GM23248 (cell line): ENCODE measurements at places on chromosomes 2 and 18. TPM values are rescaled to one million over a fixed set of nuclear protein-coding genes. Genes with fewer than 3 reads are reported as not detected.

Gene HADHA
- total RNA-seq: 106 and 121 TPM in 2 replicates

DNA sequence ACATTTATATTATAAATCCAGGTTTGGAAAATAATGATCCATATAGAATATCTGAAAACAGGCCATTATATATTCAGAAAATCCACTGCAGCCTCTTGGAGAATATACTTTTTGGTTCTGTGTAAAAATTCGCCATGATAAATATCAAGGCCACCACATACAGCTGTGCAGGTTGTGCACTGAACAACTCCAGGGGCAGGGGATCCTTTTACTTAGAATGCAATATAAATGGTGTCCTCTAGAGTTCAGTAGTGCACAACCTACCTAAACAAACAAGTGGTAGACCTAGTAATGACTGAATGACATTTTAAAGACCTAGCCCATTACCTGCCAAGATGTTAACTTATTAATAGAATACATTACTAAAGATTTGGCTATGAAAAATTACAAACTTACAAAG is 22.4 kb downstream of the MOGAT1 start:
- peak; percentile 20 for DNase-seq

- peak; percentile 43 for DNase-seq
Observed at GRCh38 chr18:3264362-3264761, 2.4 kb downstream of the MYL12B start.

DNA sequence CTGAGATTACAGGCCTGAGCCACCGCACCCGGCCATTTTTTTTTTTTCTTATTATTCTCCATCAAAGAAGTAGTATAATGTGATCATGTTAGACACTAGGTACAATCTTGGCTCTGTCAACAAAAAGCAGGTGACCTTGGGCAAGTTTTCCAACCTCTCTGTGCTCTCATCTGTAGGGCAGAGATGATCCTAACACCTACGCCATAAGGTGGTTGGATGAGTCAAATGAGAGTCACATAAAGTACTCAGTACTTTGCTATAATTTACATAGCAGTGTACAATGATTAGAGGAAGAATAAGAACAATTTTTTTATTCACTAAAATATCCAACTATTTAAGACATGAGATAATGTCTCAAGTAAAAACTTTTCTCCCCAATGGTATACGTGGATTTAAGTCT is 128.6 kb downstream of the TGIF1 start:
- DNase-seq: no peak

Gene ARHGAP15
- not detected in 2 replicates for total RNA-seq

DNA sequence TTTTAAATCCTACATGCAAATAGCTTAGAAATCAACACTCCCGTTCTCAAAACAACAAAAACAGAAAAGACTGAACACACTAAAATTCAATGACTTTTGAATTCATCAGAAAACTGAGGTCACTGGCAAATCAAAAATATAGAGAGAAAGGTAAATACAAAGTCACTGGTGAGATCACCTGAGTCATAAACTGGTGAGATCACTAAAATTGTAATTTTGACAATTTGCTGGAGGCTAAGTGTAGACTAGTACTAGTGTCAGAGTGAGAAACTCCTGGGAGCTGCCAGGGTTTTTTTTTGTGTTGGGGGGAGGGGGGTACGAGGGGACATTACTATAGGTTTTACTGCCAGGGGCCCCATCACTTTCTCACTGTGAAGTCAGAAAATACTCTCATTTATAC is 1876.0 kb upstream of the CELF4 start:
- DNase-seq: no peak

GRCh38 chr2:85730686-85731230 is 23.0 kb upstream of the ATOH8 start:
- DNase-seq: no peak

DNA sequence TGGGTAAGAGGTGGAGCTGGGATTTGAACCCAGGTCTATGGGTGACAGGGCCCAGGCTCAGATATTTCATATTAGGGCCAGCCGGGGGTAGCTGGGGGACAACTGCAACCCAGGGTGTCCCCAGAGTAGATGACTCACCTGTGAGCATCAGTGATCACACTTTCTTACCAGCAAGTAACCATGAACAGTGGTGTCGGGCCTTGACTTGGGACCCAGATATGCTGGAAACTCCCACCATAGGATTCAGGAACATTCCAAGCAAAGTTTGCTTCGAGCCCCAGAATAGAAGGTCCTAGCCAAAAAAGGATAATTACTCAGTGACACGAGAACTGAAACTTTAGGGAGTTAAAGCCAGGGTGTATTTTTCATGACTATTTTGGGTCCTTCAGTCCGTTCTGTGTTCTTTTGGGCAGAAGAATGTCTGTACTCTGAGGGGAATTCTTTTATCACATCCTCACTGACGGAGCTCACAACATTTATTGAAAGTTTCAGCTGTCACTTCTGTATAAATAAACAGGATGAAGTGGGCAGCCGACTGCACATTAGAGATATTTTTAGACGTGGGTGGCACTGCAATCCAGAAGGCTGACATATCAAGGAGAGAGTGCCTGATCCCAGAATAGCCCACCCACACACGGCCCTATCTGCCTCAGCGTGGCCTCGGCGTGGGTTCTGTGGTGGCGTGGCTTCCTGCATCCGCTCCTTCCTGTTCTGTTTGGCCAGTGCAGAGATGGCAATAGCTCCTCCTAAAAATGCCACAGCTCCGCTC is 45.6 kb downstream of the RAMP1 start:
- peak; percentile 88 for DNase-seq

Gene BUB1
- total RNA-seq: 16.3 and 21.3 TPM in 2 replicates

DNA sequence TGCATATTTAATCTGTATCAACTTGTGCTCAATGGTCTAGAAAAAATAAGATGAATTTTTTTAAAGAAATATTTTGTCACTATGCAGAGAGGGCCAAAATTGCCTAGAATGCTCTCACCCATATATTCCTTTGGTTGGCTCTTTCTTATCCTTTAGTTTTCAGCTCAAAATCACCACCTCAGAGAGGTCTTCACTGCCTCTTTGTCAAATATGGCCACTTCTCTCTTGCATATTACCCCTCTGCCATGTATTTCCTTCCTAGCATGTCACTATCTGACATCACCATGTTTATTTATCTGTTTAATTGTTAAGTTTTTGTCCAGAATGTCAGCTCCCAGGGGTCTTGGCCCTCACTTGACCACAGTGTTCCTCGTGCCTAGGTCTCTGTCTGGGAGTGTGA is 535.2 kb upstream of the CDH2 start:
- DNase-seq: no peak

GRCh38 chr2:239114119-239114581 is 266.3 kb downstream of the TWIST2 start:
- DNase-seq: peak; percentile 37

Gene CRACDL
- not detected in 2 replicates for total RNA-seq

DNA sequence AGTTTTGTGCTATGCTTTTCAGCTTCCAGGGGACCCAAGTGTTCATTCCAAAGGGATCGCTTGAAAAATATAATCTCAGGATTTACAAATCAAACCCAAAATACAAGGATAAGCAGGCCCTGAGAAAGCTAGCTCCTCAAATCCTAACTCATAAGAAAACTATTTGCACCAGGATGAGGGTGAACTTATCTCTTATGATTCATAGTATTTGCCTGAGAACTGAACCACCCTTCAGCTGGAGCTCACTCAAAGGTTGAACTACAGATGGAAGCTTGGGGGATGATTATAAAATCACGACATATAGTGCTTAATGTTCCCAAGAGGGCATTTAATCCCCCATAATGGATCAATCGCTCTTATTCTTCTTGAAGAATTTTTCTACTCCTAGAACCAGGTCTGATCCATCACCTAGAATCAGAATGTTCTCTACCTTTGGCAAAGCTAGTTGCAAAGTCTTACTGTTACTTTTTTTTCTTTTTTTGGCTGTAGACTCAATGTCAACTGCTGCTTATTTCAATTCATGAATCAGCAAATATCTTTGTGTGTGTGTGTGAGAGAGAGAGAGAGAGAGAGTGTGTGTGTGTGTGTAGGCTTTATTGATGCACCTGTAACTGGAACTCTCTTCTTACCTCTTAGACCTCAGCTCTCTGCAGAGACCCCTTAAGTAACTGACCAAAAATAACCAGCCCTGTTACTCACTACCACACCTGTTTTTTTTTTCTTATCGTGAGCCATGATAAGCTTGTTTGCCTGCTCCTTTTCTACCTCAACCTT is 44.8 kb downstream of the ARL4C start:
- DNase-seq: peak; percentile 92

- DNase-seq: no peak
Observed at GRCh38 chr2:126662621-126663020, 6.7 kb downstream of the GYPC start.

Gene SPATA3
- total RNA-seq: not detected in 2 replicates

- no peak for DNase-seq
Observed at GRCh38 chr2:129318581-129319421, 660.7 kb upstream of the RAB6C start.

Gene CCT4
- 126 and 129 TPM in 2 replicates for total RNA-seq

DNA sequence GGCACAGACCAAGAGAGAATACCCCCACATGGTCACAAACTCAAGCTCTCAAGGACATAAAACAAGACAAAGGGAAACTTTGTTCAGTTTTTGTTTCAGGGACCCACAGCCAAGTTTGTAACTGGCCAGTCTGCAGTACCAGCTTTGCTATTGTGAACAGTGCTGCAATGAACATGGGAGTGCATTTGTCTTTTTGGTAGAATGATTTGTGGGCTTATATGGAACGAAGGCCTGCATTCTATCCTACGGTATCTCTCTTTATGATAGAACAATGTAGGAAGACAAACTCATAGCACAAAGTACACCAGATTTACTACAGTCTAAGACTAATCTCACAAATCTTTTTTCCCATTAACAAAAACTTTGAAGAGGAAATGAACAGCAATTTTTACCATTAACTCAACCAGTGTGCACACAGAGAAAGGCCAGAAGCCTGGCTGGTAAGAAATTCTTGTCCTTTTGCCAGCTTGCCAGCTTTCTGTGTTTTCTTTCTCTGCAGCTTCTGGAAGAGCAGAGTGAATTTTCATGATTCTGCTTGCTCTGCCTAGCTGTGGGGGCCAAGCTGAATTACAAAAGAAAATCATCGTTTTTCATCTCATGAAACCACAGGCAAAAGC is 37.1 kb upstream of the FEZ2 start:
- DNase-seq: peak; percentile 34

Gene GALNT5
- 114 and 117 TPM in 2 replicates for total RNA-seq

DNA sequence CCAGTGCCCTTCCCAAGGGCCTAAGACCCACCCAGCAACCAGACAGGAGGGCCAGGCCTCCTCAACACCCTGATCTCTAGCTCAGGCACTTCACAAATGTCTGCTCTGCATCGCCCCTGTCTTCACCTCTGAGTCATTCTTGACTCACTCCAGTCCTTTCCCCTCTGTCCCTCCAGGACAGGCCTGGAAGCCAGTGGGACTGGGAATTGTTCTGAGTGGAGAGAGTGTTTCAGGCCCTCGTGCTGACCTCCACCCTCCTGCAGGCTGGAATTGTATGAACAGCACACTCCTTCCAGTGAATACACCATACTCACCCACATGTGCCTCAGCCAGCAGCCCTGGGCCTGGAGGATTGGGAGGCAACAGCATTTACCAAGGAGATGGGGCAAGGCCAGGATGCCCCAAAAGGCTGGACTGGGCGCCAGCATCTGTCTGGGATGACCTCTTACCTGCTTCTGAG is 304.2 kb downstream of the CYP26B1 start:
- DNase-seq: peak; percentile 87

Gene DCDC2C
- not detected in 2 replicates for total RNA-seq

GRCh38 chr2:146365041-146365440 is 1479.8 kb upstream of the ACVR2A start:
- no peak for DNase-seq

DNA sequence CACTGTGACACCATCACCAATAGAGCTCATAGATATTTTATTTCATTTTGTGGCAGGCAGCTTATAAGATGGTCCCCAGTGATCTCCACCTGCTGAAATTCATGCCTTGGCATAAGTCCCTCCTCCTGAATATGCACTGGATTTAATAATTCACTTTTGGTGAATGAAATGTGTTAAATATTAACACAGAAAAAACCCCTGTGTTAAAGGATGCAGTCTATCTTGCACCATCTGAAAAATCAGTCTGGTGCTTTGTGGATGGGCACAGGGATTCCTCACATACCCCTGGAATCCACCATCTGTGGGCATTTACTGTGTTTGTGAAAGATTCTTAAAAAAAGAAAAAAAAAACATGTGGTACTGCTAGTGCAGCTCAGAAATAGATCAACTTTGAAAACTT is 26.1 kb upstream of the WIPF1 start:
- no peak for DNase-seq

- DNase-seq: no peak
Observed at GRCh38 chr2:181178823-181179412, 198.5 kb downstream of the UBE2E3 start.

DNA sequence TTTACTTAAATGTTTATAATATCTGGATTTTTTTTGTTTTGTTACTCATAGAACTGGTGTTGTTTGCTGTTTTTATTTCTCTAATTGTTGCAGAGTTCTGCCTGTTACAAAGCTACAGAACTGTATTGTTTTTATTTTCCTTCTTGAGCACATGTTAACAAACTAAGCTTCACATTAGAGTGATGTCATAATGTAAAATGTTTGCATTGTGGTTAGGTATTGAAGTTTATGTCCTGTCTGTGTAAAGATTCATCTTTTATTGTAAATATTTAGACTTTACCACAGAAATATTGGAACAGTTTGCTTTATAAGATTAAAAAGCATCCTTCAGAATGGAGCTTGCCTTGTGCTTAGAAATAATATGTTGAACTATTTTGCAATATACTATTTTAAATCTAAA is 67.7 kb downstream of the CLIP4 start:
- no peak for DNase-seq

DNA sequence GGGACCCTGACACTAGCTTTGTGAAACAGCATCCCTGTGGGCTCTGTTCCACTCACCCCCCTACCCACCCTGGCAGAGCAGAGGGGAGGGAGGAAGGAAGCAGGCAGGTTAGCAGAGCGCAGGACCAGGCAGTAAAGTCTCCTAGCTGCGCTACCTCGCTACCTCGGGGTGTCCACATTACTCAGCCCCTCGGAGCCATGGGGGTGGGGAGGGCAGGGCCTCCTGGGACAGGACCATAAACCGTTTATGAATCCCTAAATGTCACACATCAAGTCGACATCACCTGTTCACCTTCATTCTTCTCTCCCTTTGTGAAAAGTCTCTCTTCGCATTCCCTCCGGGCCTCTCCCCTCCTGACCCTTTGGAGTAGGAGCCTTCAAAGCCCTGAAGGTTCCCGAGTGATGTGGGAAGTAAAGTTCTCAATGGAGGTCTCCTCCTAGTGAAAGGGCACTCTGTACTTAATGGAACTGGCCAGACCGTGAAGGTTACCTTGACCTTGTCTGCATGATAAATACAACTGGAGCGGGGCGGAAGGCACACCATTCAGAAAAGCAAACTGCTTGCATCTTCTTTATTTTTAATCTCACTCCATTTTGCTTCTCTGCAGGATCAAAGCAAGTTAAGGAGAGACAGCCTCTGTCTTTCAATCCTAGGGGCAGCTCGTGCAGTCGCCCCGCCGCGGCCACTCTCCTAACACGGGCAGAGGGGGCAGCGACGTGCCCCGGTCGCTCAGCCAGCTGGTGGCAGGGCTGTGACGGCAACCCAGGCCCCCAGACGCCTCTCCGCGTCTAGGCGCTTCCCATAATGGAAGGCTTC is 23.7 kb upstream of the SMAD7 start:
- peak; percentile 30 for DNase-seq
